ENCODE measurements at places on chromosomes 7 and 10.
A peak's percentile ranks its signal among the peaks of the same experiment; 100 is the strongest.

GRCh38 chr7:101553771-101554445, 75.2 kb downstream of the MYL10 start:
- no peak for DNase-seq

DNA sequence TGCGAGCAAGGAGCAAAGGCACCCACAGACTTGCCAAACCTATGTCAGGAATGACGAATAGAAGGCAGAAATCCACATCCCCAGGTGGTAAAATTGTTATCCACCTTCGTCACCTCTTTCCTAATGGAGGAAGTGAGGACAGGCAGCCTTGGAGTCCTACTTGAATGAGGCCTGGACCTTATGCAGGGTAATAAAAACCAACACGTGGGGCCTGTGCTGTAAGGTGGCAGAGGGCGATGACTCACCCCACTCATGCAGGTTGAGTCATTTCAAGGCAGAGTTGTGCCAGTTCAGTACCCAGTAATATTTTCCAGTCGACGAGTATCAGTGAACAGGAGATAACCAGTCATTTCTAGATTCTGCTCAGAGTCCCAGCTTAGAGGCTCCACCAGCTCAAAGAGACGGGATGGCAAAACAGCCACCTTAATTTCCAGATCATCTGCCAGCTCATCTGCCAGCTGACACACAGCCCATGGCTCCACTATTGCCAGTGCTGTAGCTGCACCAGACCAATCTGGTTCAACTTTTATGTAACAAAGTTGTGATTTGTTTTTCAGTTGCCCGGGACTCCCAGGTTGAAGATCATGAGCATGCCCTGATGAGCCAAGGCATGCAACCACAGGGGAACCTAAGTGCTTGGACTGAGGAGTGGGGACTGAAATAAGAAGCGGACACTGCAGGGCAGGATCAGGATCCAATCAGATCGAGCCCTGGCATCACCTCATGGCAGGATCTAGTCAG, 176.2 kb upstream of the ITGB1 start:
- DNase-seq, result peak; percentile 54

- DNase-seq, result no peak
Observed at GRCh38 chr10:122541541-122542002, 19.0 kb upstream of the DMBT1 start.

GRCh38 chr10:114258274-114258840, 19.3 kb downstream of the VWA2 start:
- DNase-seq, result no peak

- no peak for DNase-seq
Observed at GRCh38 chr7:114720725-114721124, 201.2 kb upstream of the MDFIC start.

- no peak for DNase-seq
Observed at GRCh38 chr10:126734967-126735366, 64.5 kb upstream of the C10orf90 start.

DNA sequence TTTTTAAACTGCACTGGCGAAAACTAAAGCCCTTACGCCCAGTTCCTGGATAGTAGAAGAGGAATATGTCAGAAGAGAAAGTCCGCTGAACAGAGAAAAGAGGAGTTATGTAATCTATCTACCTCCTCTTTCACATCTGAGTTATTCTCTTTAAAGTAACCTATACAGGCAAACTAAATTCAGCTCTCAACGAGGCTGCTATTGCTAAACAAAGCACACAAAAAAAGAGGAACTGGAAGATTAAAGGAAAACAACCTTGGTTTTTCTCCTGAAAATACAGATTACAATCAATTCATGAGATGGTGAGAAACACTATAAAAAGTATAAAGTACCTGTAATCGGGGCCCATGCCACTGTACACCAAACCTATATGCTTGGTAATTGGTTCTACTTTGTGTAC, 5.8 kb downstream of the PSMA2 start:
- no peak for DNase-seq

DNA sequence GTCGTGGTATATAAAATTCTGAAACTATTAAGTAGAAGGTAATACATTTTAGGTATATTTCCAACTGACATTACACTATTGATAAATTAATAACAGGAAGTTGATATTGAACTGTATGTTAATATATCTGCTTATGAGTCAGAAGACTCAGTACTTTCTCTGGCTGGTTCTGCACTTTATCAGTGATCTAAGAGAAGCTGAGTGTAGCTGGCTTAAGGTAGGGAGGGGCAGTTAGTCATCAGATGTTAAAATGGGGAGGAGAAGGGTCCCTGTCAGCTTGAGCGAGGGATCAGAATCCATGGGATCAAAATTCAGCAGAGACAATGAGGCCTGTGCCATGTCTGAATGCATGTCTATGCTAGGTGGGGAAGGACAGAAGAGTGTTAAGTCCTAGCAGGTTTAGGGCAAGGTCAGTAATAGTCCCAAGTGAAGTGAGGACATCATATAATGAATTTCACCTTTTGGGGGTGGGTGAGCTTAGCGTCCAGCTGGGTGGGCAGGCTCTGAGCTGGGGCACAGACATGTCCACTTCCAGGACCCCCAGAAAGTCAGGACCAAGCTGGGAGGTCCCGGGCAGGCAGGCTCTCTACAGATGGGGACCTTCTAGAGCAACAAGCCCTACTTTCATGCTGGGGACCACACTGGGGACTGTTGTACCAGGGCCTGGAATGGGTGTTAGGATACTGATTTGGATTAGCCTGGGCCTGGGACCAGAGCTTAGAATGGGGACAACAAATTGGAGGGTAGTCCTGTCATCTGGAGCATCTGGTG, 82.9 kb downstream of the WDFY4 start:
- no peak for DNase-seq

DNA sequence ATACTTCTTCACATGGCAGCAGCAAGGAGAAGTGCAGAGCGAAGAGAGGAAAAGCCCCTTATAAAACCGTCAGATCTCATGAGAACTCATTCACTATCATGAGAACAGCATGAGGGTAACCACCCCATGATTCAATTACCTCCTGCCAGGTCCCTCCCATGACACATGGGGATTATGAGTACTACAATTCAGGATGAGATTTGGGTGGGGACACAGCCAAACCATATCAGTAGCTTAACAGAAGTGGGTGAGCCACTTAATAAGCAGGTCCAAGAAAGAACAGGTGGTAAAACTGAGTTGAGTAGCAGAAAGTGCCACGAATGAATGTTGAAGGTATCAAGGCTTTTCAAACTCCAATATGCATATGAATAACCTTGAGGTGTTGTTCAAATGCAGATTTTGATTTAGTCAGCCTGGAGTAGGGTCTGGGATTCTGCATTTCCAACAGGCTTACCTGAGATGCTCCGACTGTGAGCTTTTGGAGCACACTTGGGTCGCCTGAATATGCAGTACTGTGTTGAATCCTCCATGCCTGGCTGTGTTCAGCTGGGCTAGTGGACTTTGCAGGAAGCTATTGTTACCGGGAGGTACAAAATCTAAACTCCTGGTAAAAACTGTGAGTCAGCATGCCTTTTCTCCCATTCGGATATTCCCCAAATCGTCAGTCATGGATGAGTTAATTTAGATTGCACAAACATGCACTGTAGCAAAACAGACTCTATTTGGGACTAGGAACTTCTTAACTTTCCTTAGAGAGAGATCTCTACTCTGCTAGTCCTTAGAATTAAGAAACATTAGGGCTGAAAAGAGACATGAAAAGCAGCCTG, 69.0 kb upstream of the PRKCQ start:
- no peak for DNase-seq

DNA sequence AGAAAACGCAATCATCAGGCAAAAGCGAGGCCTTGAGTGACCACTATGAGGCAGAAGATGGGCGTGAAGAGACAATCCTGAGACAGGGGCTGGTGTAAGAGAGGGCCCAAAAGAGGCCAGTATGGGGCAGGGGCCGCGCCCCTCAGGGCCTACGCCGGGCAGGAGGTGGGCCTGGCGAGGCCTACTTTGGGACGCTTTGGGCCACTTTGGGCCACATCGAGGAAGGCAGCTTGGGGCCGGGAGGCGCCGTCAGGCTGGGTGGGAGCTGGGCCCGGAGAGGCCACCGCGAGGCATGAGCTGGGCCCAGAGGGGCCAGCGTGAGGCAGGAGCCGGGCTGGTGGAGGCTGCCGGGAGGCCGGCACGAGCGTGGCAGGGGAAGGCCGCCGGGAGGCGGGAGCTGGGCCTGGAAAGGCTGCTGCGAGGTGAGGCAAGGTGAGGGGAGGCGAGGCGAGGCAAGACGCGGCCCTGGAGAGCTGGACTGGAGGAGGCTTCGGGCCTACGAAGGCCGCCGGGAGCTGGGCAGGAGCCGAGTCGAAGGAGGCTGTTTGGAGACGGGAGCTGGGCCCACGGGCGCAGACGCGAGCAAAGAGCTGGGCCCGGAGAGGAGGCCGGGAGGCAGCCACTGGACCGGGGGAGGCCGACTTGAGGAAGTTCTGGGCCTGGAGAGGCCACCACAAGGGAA, 171.3 kb downstream of the TPST1 start:
- no peak for DNase-seq

- DNase-seq, result no peak
Observed at GRCh38 chr7:149245744-149246143, 6.3 kb downstream of the ZNF212 start.

DNA sequence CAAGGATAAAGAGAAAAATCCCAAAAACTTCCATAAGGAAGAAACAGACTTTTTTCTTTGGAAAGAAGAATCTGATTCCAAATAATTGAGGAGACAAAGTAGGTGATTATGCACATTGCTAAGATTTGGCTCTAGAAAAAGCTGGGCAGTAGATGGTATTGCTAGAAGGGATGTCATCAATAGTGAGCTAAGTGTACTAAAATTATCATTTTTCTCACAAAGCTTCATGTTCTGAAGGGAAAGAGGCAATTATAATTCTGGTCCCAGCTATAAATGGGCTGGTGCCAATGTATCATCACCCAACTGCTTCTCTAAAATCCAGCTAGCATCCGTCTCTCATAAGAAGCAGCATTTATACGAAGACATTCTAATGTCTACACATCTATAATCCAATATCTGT, 23.9 kb downstream of the STEAP1 start:
- DNase-seq, result no peak

- no peak for DNase-seq
Observed at GRCh38 chr7:155594163-155594732, 47.9 kb upstream of the CNPY1 start.

- DNase-seq, result no peak
Observed at GRCh38 chr7:112080978-112081377, 125.2 kb downstream of the DOCK4 start.

GRCh38 chr7:111137296-111138192, 46.6 kb downstream of the LRRN3 start:
- DNase-seq, result no peak

DNA sequence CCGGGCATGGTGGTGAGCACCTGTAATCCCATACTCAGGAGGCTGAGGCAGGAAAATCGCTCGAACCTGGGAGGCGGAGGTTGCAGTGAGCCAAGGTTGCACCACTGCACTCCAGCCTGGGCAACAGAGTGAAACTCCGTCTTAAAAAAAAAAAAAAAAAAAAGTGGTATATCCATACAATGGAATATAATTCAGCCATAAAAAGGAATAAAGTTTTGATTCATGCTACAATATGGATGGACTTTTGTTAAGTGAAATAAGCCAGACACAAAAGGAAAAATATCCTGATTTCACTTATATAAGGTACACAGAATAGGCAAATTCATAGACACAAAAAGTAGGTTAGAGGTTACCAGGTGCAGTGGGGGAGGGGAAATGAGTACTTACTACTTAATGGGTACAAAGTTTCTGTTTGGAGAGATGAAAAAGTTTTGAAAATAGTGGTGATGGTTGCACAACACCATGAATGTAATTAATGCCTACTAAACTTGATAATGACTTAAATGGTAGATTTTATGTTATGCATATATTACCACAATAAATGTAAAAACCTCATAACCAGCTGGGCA, 53.9 kb downstream of the FGFR2 start:
- no peak for DNase-seq

GRCh38 chr7:77254429-77254828, 54.8 kb upstream of the FGL2 start:
- DNase-seq, result no peak

- DNase-seq, result no peak
Observed at GRCh38 chr7:107661081-107661864, 645 bp downstream of the SLC26A4 start.

DNA sequence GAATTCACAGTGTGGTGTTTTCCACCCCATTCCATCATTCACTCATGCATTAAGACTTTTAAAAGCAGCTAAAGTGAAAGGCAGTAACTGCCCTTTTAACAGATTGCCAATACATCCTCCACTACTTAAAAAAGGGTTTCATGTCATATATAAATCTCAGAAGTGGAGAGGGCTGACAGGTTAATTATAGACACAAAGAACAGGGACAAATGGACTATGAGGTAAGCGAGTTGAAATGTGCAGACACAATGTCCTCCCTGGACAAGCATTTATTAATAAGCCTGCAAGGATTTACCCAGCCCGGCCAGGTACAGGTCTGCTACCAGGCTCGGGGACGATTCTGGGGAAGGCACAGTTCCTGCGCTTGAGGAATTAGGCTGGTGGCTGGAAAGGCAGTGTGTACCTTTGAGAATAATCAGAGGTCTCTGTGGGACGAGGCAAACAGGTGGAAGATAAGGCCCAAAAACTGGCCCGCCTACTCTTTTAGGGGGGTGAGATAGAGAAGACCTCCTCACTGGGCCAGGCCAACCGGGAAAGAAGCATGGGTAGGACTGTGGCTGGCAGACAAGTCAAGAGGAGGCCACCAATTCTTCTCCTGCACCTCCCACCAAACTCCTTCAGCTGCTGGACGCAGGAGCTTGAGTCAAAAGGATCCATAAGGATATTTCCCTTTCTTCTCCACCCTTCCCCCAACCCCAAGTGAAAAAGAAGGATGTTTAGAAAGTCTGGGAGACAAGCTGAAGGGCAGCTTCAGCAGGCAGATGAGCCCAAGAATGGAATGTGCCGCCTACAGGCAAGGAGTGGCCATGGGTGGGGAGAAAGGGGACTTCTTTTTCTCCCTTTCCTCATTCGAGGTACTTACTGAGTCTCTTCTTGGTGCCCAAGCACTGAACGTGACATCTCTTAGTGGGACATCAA, 1.5 kb downstream of the PDLIM1 start:
- no peak for DNase-seq

GRCh38 chr10:97822261-97822687, 27.4 kb upstream of the GOLGA7B start:
- no peak for DNase-seq
